ENCODE measurements at places on chromosomes 12 and 14.

- DNase-seq = no peak
Observed at GRCh38 chr12:124217508-124218242, 77.2 kb upstream of the RFLNA start.

DNA sequence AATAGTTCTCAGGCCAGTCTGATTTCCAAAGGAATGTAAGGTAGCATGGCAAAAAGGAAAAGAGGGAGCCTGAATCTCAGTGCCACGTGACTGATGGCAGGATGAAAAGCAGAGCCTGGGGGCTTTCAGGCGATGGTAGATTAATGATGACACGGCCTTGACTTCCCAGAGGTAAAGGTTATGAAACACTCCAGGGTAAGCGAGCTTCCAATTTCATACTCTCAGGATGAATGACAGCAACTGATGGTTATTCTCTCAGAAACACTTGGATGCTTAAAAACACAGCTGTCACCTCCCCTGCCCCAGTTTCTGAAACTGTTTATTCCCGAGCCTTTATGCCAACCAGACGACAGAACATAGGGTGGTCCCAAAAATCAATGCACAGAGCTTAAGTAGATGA is 28.8 kb downstream of the GDF11 start:
- no peak for DNase-seq

- DNase-seq = no peak
Observed at GRCh38 chr12:9134981-9135628, 19.4 kb upstream of the A2M start.

DNA sequence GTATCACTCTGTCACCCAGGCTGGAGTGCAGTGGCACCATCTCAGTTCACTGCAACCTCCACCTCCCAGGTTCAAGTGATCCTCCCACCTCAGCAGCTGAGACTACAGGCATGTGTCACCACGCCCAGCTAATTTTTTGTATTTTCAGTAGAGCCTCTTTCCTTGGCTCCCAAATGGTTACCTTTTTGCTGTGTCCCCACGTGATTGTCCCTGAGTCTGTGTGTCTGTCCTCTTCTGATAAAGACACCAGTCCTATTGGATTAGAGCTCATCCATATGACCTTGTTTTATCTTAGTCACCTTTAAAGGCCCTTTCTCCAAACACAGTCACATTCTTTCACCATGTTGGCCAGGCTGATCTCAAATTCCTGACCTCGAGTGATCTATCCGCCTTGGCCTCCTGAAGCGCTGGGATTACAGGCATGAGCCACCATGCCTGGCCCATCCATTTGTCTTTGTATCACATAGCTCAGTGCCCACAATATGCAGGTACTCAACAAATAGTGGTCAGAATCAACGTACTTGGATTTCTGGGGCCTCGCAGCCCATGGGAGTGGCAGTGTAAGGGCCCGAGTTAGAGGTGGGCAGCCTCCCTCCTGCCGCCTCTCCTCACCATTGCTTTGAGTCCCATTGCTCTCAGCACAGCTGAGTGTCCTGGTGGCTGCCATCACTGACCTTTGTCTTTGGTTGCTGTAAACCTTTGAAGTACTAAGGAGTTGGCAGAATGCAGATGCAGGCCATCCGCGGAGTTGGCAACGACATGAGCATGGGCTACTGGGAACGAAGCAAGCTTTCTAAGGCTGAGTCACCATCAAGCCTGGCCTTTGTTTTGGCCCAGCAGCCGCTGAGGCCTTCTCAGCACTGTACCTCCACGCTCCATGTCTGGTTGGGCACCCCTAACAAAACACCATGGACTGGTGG is 9.3 kb downstream of the TPCN1 start:
- no peak for DNase-seq

DNA sequence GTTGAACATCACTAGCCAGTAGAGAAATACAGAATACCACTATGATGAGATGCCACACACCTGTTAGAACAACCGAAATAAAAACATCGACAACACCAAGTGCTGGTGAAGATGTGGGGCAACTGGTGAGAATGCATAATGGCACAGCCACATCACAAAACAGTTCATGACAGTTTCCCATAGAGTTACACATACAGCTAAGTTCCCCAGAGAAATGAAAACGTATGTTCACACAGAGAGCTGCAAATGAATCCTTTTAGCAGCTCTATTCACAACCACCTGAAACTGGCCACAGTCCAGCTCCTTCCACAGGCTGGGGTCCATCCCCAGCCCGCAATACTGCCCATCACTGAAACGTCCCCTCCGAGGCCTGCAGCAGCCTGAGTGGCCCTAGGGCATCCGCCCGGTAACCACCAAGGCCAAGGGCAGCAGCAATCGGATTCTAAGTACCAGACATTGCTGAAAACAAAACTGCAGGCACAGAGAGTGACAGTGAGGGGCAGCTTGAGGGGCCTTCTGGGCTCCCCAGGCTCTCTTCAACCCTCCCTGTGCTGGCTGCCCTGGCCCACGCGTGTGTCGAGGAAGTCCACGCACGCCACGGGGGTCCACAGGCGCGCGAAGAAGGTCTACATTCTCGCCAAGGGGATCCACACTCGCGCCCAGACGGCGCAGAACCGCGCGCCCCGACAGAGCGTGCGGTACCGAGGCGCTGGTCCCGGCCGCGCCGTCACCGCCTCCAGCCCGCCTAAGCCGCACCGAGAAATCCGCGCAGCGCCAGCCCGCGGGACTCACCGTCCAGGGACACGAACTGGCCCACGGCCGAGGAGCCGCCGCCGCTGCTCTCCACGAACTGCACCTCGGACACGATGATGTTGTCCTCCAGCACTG is 903 bp downstream of the BRF1 start:
- DNase-seq = no peak

DNA sequence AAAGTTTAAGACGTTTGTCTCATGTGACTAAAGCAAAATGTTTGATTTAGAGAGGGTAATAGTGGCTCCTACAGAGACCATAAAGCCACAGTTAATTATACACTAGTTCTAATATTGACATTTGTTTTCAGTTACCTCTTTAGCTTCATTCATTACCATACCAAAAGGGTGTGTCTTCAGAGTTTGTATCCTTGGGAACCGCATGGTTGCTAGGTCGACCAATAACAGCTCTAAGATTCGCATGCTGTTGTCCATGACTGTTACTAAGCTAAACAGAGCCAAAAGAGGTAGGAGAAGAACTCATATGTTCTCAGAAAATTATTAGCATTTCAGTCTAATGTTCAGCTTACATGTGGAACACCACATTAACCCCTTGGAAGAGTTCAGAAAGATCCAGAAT is 36.2 kb upstream of the ETNK1 start:
- DNase-seq = no peak

- DNase-seq = no peak
Observed at GRCh38 chr12:110597885-110598284, 14.8 kb upstream of the PPTC7 start.

DNA sequence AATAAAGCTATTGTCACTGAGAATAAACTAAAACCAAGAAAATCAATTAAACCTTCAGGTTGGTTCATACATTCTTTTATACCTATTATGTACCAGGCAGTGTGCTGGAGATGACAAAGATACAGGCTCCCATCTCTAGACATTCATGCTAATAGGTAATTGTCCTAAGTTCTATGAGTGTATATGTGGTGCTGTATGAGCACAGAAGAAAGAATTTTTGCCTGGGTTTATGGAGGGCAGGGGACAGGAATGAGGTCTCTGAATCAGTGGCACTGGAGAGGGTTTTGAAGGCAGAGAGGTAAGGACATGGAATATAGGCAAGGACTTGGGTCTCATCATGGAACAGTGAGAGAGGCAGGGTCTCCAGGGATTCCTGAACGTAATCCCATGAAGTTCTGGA is 38.7 kb downstream of the MAP1LC3B2 start:
- no peak for DNase-seq

DNA sequence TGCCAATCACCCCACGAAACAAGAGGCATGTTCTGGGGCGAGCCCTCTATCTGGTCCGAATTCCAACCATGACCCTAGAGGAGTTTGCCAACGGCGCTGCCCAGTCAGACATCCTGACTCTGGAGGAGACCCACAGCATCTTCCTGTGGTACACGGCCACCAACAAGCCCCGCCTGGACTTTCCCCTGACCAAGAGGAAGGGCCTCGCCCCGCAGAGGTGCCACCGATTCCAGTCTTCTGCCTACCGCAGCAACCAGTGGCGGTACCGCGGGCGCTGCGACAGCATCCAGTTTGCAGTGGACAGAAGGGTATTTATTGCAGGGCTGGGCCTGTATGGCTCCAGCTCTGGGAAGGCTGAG is 1.7 kb downstream of the BTBD6 start:
- no peak for DNase-seq

- no peak for DNase-seq
Observed at GRCh38 chr14:35985474-35986218, 159.5 kb downstream of the BRMS1L start.

GRCh38 chr12:599756-600155 is 63.5 kb downstream of the NINJ2 start:
- no peak for DNase-seq

DNA sequence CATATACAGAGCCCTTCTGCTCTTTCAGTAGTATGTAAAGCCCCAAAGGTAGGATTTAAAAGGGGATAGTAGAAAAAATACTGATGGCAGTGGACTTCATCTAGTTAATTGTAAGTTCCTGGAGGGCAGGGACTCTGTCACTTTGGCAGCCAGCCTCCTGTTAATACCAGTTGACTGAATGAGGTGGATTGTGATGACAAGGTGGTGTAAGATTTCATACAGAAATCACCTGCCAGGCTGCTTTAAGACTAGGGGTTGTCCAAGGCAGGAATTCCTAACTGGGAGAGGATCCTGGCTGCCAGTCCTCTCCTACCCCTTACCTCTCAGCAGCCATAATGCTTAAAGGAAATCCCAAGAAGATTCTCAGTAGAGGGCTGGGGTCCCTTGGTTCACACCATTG is 7.3 kb downstream of the DYRK2 start:
- no peak for DNase-seq

DNA sequence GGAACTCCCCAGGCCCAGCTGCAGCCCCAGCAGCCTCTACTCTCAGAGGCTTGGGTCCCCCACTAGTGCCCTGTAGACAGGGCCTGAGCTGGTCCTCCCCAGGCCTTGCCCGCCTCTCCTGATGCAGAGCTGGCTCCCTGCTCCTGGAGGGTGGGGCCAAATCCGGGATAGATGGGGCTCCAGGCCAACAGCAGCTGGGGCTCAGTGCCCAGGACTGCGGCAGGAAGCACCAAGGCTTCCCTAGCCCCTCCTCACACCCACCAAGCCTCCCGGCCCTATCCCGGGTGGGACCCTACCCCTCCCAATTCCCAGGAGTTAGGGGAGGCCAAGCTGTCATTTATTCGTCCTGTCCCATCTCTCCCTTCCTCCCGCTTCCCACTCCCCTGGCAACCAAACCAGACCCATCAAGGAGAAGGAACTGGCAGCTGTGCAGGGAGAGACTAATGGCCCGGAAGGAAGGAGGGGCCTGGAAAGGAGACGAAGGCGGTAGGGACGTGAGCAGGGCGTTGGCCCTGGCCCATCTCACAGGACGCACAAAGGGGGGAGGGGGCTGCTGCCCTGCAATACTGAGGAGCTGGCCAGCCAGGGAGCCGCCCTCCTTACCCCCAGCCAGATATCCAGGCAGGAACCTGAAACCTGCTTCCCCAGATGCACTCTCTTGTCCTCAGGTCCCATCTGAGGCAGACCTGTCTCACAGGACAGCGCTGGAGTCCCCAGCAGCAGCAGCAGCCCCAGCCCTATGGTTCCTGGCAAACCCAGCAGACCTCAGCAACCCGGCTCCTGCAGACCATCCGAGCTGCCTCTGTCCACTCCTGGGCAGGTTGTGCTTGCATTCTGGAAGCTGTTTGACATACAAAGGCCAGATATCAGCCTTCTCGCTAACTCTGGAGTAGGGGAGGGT is 1.6 kb upstream of the PRPH start:
- no peak for DNase-seq

GRCh38 chr12:69026336-69026735 is 93.4 kb upstream of the CPM start:
- DNase-seq = no peak

GRCh38 chr12:60684988-60685655 is 1089.3 kb downstream of the SLC16A7 start:
- DNase-seq = no peak

DNA sequence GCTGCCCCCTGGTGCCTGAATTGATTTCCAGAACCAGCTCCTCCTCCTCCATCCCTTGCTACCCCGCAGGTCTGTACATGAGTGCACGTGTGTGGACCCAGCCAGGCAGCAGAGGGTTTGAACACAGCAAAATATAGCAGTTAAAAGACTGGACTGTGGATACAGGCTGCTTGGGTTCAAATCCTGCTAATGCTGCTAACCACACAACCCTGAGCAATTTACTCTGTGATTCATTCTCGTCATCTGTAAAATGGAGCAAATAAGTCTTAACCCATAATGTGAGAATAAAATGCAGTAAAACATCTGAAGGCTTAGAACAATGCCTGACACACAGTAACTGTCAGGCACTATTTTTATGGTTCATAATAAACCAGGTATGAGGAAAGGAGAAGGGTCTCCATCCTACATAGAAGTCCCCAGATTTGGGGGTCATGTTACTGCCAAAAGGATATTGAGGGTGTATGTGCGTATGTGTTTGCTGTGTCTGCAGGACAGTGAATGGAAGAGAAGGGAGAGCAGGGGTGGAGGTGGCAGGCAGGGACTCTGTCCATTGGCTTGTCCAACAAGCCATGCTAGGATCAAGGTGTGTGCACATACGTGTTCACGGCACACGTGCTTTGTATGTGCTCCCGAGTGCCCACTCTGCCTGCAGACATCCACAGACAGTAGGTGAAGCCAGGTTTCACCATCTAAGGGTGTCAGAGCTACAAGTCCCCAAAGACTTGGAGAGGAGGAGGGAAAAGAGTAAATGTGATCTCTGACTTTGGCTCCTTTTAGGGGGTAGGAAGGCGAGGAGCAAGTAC is 1.5 kb upstream of the STAT6 start:
- peak; percentile 75 for DNase-seq

DNA sequence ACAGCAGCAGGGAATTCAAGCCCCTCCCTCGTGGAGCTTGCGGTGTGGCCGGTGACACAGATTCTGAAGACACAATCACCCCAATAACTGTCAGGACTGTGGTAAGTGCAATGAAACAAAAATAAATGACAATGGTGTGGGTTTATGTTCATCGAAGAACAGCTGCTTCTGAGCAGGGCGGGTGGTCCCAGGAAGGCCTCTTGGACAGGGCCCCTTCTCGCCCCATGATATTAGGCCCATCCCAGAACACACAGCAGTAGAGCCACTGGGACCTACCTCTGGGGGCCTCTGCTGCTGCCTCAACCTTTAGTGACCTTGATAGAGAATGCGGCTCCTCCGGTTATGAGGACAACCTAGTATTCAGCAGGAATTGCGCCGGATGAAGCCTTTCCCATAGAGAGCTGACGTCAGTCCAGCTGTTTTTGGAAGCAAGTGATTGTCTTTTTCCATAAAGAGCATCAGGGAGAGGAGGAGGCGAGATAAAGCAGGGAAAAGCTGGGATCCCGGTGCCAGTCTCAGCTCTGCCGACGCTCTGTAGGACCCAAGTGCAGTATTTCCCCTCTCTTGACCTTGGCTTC is 84.1 kb upstream of the BCL11B start:
- DNase-seq = no peak

- DNase-seq = no peak
Observed at GRCh38 chr12:127675936-127676335, 591.0 kb upstream of the TMEM132C start.

DNA sequence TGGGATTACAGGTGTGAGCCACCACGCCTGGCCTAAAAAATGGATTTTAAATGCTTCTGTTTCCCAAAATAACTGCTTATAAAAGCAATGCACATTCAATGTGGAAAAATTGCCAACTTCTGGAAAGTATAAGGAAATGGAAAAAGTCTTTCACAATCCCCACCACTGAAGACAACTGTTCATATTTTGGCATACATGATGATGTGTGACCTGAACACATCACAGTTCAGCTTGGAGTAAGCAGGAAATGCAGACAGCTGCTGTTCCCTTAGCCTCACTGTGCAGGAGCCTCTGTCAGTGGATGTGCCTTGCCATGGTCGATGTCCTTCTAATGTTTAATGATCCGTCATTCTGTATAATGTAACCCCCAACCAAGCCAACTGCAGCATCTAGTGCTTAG is 5.2 kb downstream of the MTERF2 start:
- DNase-seq = no peak

All from Panc1 (cell line).